ENCODE measurements at places on chromosomes 2 and 18.

DNA sequence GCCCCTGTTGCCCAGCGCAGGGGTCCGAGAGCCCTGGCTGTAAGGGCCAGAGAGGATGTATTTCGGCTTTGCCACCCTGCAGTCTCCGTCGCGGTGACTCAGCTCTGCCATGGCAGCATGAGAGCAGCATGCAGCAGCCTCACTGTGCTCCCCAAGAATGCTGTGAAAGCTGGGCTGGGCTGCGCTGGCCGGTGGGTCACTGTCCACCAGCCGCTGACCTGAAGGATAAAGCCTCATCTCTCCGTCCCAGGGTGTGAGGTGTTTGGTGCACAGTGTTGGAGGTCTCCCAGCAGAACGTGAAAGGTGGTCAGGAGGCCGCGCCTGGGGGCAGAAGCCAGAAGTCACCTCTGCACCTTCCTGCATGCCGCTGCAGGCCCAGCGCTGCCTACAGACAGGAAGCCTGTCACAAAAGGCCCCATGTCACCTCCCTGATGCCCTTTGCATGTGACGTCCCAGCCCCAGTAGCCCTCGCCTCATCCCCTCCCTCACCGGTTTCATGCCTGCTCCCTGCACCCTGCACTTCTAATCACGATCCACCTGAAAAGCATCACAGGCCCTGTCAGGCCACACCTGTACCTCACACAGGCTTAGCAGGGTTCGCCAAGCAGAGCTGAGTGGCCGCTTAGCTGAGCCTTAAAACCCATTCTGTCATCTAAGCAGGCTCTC is 342.1 kb downstream of the EIPR1 start:
- no peak for DNase-seq

GRCh38 chr2:24438106-24438505 is 52.9 kb upstream of the NCOA1 start:
- DNase-seq = no peak

- DNase-seq = no peak
These were observed 16.4 kb downstream of the CEP76 start for GRCh38 chr18:12686100-12686499.

DNA sequence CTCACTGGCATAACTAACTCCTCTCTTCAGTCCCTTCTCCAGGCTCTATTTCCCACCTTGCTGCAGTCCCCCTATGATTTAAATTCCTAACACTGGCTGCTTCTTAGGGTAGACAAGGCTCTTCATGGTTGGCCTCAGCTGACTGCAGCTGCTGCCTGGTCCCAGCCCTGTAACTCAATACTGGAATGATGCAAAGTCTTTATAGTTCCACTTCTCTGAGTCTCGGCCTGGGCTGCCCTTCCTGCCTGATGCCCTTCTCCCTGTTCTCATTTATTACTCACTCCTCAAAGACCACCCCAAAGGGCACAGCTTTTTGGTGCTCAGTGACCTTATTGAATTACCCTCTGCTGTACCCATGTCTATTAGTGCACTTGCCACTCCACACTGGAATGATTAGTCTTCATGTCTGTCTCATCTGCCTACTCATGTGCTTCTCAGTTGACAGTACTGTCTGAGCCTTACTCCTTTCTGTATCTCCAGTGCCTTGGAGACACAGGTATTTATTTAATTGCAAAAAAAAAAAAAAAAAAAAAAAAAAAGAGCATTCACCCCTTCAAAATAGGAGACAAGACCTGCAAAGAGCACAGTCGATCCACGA is 199.4 kb upstream of the REV1 start:
- DNase-seq = no peak

DNA sequence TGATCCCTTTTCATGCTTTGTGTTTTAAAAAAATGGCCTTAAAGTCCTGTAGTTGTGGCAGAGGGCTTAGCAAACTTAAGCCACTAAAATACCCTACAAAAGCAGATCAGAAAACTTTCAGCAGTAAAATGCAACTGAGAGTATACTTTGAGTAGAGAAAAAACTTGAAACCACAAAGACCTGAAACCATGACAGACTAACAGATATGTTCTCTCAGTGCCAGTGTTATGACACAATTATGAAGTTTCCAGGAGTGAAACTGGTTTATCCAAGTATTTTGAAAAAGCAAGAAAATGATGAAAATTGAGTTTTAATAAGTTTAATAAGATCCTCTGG is 74.5 kb downstream of the SPRED2 start:
- no peak for DNase-seq

DNA sequence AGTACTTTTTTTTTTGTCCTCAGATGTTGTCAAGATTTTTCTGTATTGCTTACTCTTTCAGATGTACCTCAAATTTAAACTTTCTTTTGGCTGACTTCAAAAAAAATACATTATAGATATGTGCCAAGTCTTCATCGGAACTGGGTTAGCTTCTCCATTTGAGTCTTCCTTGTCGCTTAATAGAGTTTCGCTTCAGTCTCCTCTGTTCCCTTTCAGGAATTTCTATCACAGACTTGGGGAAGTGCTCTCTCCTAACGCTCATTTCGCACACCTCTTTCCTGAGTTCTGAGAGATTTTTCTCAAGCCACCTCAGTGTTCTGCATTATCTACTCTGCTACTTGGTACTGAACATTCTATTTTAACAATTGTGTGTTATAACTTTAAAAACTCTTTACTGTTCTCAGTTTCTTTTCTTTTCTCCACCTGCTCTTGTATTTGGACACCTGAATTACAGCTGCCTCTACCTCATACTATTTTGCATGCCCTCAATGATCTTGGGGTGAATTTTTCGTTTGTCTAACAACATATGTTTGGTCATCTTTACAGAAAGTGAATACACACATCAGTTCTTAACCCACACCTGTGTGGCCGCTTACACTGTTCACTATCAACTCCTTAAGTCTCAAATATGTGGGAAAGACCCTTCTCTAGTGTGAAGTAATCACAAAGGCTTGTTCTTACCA is 16.5 kb downstream of the PTPN2 start:
- DNase-seq = no peak
